ENCODE measurements at places on chromosomes 13 and 19.

DNA sequence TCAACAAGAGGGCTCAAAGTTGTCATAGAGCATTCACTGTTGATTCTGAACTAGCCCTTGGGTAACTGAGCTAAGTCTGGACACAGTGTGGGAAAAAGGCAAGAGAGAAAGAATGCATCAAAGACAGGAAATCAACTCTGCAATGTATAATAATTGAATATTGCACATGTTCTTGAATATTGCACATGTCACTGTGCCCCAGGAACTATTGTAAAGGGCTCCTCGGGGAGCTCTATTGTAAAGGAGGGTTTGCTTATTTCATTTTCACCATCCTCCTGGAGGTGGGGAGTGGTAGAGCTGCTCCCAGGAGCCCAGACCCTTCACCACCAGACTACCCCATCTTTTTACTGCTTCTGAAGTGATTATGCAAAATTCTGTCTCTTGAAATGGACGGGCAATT, 44.4 kb upstream of the ITM2B start:
- DNase-seq: no peak

GRCh38 chr19:2680808-2681207, 21.7 kb downstream of the GNG7 start:
- no peak for DNase-seq

DNA sequence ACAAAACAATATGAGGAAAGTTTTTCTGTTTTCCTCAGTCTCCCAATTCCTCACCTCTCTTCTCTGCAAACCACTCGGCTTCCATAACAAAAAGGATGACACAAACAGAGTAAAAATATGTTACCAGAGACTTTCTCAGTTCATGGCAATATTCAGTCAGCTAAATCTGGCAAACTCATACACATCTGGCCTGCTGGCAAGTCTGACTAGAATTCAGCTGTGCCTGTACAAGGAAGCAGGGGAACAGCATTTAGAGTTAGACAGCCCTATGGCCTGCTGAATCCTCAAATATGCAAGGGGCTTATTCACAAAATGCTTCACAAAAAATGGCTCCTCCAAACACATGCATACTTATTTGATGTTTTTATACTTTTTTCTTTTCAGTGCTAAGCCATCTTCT, 227.8 kb downstream of the ENOX1 start:
- DNase-seq: no peak

DNA sequence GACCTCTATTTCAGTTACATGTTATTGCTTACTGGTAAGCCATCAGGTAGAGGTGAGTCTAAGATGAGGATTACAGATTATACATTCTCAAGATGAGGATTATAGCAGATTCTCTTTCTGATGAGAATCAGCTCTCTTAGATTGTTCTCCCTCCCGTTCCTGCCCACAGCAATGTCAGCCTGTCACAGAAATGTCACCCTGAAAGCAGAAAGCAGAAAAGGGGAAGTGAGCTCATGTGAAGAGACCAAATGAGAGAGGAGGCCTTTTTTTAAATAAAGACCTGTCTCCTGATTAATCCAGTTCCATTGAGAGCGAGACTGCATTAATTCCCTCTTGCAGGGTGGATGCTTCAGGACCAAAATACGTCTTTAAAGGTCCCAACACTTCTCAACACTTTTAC, 445.6 kb downstream of the KCTD12 start:
- DNase-seq: no peak

- no peak for DNase-seq
Measured at GRCh38 chr13:72199640-72200039, 332.6 kb upstream of the DACH1 start.

All from brain pericyte (primary cell).